ENCODE measurements at places on chromosomes 3 and 15.

DNA sequence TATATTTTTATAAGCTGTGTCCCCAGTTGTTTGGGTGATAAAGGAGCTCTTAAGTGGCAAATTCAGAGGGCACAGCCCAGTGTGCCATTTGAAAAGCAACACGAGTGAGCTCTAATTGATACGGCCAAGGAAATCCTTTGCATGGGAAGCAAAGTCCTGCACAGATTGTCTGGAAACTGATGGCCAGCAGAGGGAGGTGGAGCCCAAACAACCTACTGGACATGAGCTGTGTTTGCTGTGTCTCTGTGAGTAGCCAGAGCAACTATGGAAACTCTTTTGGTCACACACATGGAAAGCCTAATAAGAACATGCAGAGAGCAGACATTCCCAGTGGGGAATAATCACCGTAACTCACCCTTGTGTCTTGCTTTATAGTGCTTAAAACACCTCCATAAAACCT, 24.4 kb downstream of the ONECUT1 start:
- no peak for DNase-seq

- DNase-seq, result no peak
These were observed 11.9 kb downstream of the STT3B start for GRCh38 chr3:31544634-31545033.

DNA sequence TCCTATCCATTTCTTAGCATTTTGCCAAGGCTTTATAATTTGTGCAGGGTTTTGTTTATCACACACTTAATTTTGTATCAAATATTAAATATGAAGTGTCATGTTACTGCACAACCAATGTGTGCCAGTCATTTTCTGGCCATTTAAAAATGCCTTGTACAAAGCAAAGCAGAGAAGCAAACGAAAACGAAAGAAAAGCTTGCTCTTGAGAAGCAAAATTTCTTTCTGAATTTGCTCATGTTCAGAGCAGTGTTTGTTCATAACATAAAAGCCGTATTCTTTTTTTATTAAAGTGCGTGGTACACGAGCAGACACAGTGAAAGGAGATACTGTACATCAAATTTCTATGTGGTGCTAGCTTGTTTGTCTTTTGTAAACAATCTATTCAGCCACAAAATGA, 792.6 kb downstream of the NAALADL2 start:
- no peak for DNase-seq

GRCh38 chr3:120764206-120764605, 21.7 kb downstream of the GTF2E1 start:
- DNase-seq, result no peak

DNA sequence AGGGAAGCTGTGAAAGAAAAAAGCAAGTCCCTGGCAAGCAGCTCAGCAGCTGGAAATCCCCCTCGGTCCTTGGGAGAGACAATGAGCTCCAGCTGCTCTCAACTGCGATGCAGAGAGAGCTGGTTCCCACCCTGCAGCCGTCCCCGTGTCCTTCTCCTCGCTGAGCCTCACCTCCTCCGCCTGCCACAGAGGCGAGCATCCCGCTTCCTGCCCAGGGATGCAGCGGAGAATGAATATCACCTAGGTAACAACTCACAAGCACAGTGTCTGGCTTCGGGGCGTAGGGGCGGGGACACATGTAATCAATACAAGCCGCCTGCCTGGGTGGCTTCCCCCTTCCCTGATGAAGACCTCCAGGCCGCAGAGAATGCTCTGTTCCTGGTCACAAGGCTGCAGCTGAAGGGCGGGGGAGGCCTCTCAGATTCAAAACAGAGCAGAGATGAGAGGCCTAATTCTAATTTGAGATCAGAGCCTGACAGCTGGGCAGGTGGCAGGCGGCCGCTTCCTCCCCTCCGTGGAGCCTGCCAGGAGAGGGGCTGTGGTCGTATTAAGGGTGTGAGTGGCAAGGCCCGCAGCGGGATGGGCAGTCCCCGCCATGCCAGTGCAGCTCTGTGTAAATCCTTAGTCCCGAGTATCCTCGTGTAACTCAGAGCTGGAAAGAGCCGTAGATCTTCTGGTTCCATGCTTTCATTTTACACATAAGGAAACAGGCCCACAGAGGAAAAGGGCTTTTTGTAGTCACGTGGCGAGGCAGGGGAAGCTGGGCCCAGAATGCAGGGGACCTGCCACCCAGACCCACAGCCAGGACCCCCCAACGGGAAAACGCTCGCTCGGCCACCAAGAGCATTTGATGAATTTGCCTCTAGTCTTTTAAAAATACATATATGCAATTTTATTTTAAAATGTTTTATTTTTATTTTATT, 24.3 kb downstream of the ZDHHC19 start:
- DNase-seq, result peak; percentile 73

- DNase-seq, result no peak
These were observed 186.8 kb downstream of the THSD4 start for GRCh38 chr15:71301958-71302621.

DNA sequence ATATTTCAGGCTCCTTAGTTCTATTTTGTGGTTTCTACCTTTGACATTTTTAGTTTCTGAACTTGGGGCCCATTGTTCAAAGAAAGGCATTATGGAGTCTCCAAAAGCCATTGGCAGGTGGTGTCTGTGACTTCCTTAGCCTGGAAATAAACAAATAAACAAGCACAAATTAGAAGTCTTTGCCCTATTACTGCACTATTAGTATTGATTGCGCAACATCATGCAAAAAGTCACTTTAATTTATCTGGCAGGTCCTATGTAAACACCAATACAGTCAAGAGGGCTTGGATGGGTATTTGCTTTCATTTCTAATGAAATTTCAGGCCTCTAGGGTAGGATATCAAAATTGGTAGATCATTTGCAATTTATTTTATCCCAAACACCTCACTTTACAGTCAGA, 85.6 kb downstream of the LPP start:
- DNase-seq, result no peak

DNA sequence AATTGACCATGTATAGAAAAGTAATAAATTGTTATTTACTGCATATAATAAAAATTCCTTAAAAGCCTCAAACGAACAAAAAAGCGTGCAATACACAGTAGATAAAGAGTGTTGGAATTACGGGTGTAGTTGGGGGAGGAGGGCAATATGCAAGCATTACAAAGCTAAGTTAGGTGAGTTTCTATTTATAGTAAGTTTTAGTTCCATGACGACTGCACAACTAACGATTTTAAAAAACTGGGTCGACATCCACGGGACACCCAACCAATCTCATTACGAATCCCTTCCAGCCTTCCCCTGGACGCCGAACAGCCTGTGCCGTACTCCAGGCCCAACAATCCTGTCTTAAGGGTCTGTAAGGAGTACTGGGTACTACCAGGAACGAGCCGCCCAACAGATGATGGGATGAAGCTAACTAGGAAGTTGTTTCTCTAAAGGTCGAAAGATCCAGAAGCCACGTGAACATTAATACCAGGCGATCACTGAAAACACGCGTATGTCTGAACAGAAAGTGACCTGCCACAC, 677 bp downstream of the POLQ start:
- peak; percentile 12 for DNase-seq

DNA sequence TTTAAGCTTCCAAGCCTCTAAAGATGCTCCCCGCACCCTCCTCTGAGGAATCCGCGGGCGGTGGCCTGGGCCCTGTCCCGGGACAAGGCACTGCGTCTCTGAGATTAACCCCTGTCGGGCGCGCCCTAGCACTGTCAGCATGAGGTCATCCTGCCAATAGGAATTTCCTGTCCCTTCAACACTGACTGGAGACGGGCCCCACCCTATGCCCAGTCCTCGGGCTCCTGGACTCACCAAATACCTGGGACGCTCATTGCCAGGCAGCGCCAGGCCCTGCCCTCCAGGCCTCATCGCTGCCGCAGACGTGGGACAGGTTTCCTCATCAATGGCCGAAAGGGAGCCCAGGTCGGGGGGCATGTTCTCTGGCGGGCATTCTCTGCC, 67.6 kb upstream of the SH3GL3 start:
- no peak for DNase-seq

GRCh38 chr15:77097921-77098320, 27.0 kb upstream of the TSPAN3 start:
- no peak for DNase-seq

DNA sequence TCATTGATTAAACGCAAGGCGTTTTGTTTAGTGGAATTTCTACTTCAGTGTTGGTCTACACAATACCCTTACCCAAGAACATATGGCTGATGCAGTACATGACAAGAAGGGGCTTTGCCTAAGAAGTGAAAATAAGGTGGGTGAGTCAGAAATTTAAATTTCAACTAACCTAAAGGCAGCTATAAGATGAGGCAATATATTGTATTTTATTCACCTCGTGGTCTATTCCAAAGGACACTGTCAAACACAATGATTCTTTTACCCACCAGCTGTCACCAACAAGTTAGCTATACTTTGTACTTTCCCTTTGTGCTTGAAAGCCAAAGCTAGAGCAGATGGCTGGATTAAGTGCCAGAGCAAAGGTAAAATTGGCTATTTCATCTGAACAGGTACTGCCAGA, 10.9 kb upstream of the SETMAR start:
- peak; percentile 11 for DNase-seq

GRCh38 chr3:147368561-147369221, 37.7 kb downstream of the ZIC4 start:
- peak; percentile 72 for DNase-seq

GRCh38 chr3:149585401-149585726, 72.5 kb downstream of the WWTR1 start:
- no peak for DNase-seq

DNA sequence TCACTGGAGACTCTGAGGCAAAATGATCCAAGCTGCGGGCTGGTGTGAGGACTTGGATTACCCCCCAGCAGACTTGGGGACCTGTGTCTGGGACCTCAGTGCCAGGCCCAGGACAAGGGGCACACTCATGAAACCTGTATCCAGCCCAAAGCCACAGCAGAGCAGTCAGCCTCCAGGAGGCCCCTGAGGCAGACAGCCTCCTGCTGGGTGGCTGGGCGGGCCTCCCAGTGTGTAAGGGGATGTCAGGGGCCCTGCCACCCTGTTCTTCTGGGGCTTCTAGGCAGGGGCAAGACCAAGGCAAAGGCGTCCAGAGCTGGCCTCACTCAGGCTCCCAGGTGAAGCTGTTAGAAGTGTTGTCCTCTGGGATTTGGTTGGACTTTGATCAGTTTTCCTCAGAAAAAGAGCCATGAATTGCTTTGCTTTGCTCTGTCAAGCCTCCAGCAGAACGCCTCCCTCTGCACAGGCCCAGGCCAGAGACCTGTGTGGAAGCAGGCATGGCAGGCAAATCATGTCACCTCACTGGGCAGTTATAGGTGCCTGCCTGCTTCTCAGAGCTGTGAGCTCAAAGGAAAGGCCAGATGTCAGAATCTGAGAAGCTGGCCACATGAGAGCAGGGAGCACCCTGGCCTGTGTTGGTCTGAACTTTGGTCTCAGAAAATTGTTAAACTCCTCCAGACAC, 77.4 kb downstream of the SMAD6 start:
- DNase-seq, result no peak

DNA sequence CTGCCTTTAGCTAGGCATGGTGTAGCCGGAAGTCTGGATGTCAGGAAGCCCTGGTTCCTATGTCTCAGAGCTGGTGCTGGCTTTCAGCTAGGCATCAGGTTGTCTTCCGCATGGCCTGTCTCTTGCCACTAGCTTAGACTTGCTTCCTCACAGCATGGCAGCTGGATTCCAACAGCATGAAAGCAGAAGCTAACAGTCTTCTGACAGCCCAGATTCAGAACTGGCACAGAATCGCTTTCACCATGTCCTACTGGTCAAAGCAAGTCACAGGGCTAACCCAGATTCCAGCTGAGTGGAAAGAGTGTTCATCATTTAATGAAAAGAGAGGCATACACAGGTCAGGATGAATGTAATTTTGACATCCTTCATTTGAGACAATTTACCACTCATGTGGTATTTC, 1050.5 kb downstream of the ROBO2 start:
- no peak for DNase-seq

GRCh38 chr15:69885173-69885955, 212.4 kb downstream of the TLE3 start:
- DNase-seq, result no peak

GRCh38 chr3:145170121-145170520, 990.9 kb downstream of the PLOD2 start:
- no peak for DNase-seq

- peak; percentile 73 for DNase-seq
These were observed 191.0 kb downstream of the EPHB1 start for GRCh38 chr3:134985864-134986715.

DNA sequence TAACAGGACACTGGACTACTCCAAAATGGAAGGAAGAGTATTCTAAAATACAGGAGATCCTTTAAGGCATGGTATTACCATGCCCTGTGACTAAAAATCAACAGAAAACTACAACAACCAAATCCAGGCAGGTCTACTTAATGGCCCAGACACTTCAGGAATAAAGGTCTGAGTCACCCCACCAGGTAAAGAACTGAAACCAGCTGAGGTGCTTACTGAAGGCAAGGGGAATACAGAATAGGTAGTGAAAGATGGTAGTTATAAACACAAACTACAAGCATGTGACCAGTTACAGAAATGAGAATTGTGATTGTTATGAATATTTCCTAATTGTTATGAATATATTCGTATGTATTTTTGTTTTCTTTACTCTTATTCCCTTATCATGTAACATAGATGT, 13.4 kb downstream of the IFT57 start:
- DNase-seq, result no peak

GRCh38 chr3:46955801-46956259, 20.7 kb downstream of the CCDC12 start:
- no peak for DNase-seq

- DNase-seq, result no peak
These were observed 253.2 kb downstream of the MEX3B start for GRCh38 chr15:81792646-81793045.

- DNase-seq, result no peak
These were observed 13.4 kb upstream of the SATB1 start for GRCh38 chr3:18438586-18438985.

- DNase-seq, result no peak
These were observed 32.1 kb downstream of the RBMS3 start for GRCh38 chr3:29312960-29313452.

DNA sequence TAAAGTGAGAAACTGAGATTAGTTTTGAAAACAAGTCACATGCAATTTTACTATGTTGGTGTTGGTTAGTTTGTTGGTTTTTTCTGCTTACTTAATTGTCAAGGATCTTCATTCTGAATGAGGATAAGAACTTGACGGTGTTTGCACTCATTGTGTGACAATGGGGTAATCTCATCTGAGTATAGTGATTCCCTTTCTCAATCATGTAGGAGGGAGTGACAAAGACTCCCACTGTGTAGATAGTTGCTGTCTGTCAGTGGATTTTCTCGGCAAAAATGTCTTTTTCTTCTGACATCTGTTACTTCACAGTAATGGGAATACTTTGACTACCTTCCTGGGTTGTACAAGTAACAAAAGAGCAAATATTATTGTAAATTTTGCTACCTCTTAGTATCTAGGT, 23.5 kb downstream of the KCNH8 start:
- no peak for DNase-seq

- DNase-seq, result no peak
These were observed 144.1 kb downstream of the RORA start for GRCh38 chr15:61084944-61085367.

DNA sequence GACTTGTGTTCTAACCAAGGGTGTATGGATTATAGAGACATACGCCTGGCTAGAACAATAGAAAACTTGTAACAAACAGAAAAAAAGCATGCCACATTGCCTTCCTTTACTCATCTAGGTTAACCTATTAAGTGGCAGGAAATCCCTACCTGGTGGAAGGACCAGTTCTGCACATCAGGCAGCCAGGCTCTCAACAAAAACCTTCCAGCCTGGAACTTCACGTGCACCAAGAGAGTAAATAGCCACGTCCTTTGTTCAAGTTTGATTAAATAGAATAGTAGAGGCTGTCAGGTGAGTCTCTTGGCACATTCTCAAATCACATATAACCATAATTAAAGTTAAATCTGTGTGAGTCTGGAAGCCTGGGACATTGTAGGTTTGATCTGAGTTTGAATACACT, 85.0 kb upstream of the DPH6 start:
- DNase-seq, result no peak

Data from cerebellar cortex (tissue), 1 donor.